ENCODE measurements at places on chromosomes 11 and 22. TPM values are rescaled to one million over a fixed set of nuclear protein-coding genes. Genes with fewer than 3 reads are reported as not detected.

Gene TMEM151A
- total RNA-seq, result not detected

Gene TRPM5
- 1.4 TPM for total RNA-seq

DNA sequence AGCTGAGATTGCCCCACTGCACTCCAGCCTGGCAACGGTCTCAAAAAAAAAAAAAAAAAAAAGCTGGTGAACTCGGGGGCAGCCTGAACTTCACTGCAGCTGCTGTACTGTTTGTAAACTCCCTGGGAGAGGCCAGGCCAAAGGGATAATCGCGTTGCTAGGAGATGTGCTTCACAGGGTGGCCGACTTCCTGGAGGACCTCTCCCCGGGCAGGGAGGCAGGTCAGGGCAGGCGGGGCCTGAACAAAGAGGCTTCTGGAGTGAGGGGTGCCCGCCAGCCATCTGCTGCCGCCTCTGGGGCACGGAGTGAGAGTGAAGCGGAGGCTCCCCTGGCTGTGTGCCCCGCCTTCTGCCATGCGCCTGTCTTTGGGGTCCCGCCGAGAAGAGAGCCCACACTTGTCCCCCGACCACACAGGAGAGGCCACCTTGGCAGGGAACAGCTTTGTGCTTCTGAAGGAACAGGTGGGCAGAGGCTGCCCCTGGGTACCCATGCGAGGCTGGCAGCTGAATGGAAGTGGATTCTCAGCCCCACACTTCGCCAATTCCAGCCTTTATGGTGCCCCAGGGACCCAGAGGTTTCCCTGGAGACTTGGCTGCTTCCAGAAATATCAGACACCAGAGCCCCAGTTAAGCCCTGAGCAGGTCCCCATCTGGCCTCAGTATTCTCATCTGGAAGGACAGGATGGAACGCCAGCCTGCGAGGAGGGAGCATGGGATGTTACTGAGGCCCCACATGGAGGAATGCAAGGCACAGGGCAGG is 29.6 kb downstream of the TMEM184B start:
- DNase-seq, result peak; percentile 81

DNA sequence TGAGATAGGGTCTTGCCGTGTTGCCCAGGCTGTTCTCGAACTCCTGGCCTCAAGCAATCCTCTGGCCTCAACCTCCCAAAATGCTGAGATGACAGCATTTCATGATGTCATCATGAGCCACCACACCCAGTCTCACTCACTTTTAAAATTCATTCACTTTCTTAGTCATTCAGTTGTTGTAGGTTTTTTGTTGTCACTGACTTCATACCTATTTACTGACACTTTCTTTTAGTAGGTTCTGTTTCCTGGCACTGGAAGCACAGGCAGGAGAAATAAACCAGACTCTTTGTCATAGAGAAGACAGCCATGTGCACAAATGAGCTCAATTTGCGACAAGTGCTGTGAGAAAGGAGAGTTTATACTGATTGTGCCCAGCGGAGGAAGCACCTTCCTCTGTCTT is 10.5 kb downstream of the ART5 start:
- DNase-seq, result no peak

DNA sequence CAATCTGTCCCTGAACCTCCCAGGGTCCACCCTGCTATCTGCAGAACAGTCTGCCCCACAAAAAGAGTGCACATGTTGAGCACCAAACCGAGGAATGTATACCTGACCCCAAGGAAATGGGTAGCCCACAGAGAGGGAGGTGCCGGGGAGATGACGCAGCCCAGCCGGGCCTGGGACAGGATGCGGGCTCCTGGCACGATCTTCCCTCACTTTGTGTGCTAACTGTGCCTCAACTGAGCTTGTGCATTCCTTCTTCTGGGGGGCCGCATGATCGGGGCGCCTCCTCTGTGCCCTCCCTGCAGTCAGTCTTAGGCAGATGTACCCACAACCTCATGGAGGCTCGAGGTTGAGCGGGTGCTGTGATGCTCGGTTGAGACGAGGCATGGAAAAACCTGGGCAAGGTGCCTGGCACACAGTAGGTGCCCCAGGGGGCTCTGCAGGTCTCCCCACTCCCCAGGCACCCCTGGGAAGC is 2.4 kb downstream of the GAS2L1 start:
- peak; percentile 50 for DNase-seq

DNA sequence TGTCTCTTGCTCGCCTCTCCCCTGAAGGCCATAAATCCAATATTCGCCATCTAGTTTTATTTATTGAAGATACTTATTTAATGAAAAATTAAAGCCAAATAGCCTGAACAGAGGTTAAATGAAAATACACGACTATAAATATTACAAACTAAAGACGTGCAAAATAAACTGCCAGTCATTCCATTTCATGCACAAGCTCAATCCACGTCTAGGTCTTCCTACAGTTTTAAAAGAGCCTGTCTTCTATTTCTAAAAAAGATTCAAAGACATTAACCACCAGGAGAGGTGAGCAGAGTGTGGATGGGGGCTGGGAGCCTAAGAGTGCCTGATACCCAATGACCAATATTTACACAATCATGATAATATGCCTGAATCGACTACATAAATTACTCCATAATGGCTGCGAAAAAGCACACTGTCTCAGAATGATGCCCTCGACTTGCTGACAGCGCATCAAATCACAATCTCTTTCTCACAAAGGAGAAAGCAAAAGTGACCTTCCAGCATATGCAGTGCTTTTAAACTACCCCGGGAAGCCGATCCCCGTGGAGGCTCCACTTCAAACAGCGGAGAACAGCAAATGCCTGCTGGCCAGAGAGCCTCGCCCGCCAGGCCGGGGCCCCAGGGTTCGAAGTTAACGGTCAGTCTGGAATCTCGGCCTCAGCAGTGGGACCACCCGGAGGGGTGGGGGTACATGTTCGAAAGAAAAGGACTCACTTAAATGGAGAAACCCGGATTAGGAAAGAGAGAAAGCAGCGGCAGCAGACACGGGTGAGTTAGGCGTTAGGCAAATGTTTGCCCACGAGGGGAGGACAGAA is 1.7 kb downstream of the FCHSD2 start:
- DNase-seq, result no peak

DNA sequence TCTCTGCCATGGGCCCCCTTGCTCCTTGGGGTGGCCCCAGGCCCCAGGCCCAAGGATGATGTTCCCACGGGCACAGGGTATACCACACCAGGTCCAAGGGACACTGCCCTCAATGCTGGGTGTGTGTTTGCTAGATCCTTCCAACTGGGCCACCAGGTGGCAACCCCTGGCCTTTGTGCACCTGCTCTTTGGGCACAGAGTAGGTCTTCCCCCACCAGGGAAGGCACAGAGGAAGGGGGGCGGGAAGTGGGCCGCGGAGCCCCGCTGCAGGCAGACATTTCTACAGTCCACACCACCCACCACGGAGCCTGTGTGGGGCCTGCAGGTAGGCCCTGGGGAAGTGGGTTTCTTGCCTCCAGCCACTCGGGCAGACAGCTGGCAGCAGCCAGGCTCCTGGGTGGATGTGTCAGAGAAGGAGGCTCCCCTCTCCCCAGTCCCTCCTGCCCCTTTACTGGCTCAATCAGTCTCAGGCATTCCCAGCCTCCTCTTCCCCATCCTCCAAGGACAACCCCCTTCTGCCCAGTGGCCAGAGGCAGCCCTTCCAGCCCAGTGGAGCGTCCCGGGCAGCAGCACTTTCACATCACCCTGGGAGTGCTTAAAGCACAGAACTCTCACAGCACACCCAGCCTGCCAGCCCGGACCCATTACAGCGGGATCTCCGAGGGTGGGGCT is 21.6 kb downstream of the MAFF start:
- DNase-seq, result no peak
